ENCODE measurements at places on chromosomes 13 and 19.

GRCh38 chr19:6947745-6948144 is 60.4 kb downstream of the ADGRE1 start:
- no peak for DNase-seq

DNA sequence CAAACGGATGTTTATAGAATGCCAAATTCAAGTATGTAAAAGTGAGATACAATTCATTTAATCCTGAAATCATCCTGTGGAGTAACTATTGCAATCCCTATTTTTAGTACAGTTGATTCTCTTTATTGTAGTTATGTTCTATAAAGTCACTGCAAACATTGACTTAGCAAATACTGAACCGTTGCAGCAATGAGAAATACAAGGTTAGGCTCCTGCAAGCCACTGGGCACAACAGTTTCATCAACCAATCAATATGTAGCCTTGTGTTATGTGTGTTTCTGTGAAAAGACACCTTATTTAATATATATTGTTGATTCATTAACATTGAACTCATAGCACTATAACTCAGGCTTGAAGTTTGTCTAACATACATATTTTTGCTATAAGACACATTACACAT is 174.4 kb downstream of the DCT start:
- no peak for DNase-seq

DNA sequence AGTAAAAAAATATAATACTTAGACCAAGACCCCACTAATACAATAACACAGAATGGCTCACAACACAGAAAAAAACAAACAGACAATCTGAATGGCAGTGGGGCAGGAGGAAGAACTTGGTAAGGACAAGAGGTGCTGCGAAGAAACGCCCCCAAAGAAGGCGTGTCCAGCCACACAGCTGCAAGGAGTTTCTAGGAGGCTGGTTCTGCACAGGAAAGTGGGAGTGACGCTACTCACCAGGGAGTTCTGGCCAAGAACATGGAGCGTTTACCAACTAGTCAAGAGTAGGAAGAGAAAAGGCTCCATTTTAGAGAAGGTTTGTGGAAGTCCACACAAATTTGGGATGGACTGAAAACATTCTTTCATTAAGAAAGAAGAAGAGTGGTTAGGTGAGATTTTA is 95.3 kb upstream of the SLC15A1 start:
- DNase-seq = no peak

DNA sequence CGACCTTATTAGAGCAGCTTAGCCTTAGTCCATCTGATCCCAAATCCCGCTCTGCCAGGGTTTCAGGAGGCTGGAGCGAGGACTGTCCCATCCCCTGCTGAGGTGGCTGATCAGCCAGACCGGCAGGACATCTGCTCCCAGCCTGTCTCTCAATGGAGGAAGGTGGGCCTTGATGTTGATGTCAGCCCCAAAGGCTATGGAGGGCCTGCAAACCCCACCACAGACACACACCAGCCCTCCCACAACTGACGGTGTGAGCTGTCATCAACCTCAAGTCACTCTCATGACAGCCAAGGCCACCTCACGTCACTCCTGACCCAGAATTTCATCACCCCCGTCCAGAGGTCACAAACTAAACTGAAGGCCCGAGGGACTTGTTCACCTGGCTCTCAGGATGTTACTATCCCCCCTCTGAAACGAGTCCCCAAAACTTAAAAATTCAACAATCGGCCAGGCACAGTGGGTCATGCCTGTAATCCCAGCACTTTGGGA is 25.5 kb downstream of the RHPN2 start:
- DNase-seq = no peak

GRCh38 chr19:21569494-21569865 is 64.1 kb downstream of the ZNF429 start:
- DNase-seq = peak; percentile 79

DNA sequence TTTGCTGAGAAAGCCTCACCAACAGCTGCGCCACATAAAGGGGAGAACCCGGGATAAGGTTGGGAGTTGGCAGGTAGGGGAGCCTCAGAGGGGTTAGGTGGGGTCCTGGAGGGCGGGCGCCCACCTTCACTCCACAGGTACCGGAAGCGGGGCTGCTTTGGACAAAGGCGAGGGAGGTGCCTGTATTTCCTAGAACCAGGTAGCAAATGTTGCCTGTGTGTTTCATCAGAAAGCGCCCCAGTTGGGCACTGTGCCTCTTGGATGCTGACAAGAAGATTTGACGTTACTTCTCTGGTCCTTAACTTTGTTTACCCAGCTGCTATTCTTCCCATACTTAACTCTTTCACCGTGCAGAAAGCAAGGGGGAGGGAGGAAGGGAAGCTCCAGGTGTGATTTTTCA is 278.9 kb downstream of the ZNF536 start:
- DNase-seq = no peak

DNA sequence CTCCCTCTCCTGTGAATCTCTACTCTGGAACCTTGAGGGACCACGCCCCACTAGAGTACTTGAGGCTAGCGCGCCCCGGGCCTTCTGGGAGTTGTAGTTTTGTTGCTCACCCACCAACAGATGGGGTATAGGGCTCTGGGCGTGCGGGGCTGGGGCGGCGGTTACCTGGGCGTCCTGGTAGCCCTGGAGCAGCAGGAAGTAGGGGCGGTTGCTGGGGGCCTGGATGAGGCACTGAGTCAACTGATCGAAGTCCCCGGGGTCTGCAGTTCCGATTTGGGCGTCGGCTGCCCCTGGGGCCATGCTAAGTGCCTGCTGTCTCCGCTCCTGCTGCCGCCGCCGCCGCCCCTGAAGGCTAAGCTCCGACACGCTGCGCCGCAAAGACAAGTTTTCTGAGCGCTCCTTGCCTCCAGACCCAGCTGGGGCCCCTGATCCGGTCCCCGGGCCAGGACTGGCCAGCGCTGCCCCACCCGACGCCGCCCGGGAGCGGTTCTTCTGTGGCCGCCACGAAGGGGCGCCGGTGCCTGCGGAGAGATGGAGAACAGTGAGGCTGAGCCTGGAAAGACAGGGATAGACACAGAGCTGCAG is 5.3 kb downstream of the RASIP1 start:
- DNase-seq = no peak

DNA sequence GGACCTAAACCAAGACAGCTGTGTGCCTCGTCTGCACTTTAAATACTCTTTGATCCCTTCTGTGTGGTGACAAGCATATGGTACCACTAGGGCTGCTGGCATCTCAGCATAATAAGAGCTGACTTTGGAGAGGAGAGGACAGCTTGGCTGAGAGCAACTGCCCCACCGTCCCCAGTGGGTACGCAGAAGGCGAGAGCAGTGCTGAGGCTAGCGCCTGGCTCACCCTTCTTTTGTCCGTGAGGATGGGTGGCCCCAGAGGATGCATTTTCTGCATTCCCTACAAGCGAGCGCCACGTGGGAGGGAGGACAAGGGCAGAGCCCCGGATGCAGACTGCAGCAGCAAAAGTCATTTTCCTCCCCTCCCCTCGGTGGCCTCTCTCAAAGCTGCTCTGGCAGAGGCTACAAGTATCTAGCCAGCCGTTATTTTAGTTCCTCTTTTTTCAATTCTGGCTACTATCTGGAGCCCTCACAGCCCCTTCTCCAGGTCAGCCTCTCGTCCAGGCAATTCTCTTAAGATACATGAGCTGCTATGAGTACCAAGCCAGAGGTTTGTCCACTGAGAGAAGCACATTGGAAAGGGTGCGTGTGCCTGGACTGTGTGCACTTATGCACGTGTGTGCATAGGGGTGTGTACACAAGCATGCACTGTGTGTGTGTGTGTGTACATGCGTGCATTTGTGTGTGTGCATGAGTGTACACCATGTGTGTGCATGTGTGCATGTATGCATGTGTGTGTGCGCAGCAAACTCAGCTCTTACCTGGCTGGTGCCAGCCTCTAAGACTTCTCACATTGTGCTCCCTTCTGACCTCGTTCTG is 51.3 kb downstream of the RAB20 start:
- no peak for DNase-seq

GRCh38 chr13:70255406-70255991 is 147.2 kb upstream of the KLHL1 start:
- no peak for DNase-seq

GRCh38 chr13:34926508-34926907 is 15.6 kb upstream of the NBEA start:
- DNase-seq = peak; percentile 18

DNA sequence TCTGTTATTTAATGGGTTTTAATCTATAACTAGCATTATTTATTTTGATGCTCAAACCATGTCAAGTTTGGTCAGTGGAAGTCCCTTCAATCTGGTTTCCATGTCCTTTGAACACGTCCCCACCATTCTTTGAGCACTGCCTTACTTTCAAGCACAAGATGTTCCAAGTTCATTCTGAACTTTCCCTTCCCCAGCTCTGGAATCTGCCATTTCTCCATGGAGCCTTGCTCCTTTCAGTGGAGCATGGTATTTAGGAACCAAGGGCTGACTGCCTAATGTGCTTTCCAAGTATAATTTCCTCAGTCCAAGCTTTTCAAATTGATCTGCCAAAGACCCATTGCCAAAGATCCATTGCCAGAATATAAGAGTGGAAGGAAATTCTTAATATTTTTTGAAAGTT is 1.1 kb upstream of the ZNF546 start:
- no peak for DNase-seq

DNA sequence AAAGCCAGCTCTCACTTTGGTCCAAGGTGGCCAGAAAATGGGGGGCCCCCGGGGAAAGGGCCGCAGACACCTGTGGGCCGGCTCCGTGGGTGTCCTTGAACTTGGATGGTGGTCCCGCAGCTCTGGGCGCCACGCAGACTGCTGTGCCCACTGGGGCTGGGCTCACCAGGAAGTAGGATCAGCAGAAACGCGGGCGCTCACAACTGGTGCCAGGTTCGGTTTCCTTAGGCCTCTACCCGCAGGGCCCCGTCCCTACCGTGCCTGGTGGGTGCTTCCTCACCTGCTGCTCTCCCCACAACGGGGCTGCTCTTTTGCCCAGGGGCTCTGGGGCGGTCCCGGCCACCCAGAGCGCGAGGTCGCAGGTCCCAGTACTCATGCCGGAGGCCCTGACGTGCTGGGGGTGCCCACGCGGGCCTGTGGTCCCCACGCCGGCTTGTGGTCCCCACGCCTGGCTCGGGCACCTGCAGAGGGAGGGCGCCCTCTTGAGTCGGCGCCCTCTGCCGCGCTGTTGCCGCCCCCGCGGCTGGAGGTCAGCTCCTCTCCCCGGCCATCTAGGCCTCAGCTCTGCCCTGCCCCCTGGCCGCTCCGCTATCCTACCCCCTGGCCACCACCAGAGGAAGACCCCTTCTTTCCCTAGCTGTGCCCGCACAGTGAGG is 1303.6 kb downstream of the UQCRFS1 start:
- no peak for DNase-seq

GRCh38 chr13:24168979-24169378 is 8.5 kb downstream of the SPATA13 start:
- no peak for DNase-seq

DNA sequence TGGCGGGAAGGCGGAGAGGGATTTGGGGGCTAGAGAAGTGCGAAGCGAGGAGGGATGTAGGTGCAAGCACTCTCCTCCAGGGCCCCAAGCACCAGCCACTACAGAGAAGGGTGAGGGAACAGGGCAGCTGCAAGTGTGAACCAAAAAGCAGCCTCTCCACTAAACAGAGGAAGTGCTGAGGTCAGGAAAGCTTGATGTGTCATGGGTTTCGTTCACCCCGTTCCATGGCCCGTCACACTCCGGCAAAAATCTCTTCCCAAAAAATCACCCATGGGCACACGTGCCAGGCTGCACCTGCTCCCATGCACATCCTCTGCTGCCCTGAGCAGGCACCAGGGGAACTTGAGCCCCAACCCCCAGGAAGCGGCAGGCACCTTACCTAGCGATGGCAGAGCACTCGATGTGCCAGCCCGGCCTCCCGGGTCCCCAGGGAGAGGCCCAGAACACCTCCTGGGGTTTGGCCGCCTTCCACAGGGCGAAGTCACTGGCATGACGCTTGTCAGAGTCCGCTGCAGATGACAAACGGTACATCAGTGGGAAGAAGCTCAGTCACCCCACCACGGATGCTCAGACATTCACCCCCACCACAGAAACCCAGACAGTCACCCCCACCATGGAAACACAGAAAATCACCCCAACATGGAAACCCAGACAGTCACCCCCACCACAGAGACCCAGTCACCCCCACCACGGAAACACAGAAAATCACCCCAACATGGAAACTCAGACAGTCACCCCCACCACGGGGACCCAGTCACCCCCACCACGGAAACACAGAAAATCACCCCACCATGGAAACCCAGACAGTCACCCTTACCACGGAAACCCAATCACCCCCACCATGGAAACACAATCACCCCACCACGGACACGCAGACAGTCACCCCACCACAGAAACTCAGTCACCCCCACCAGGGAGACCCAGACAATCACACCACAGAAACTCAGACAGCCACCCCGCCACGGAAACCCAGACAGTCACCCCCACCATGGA is 29.0 kb downstream of the CARS2 start:
- no peak for DNase-seq

- no peak for DNase-seq
Measured at GRCh38 chr13:78105656-78106055, 187.0 kb upstream of the EDNRB start.

- no peak for DNase-seq
Measured at GRCh38 chr13:40228990-40229389, 437.5 kb downstream of the FOXO1 start.

GRCh38 chr13:75154331-75154730 is 327.6 kb downstream of the TBC1D4 start:
- no peak for DNase-seq

GRCh38 chr13:50691176-50691680 is 152.3 kb downstream of the DLEU7 start:
- no peak for DNase-seq

DNA sequence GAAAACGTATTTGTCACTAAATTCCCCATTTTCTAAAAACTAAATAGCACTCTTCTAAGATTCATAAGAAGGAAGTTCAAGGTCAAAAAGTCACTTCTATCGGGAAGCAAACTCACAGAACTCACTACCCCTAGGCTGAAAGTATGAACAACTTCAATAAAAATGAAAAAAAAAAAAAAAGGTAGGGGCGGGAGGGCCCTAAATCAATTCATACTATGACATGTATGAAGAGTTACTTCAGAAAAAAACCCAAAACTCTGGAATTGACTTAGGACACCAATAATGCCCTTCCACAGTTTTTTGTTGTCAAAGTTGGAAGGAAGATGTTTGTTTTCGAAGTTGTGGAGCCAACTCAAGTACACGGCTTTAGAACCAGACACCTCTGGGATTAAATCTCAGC is 1.1 kb downstream of the SUCLA2 start:
- no peak for DNase-seq

DNA sequence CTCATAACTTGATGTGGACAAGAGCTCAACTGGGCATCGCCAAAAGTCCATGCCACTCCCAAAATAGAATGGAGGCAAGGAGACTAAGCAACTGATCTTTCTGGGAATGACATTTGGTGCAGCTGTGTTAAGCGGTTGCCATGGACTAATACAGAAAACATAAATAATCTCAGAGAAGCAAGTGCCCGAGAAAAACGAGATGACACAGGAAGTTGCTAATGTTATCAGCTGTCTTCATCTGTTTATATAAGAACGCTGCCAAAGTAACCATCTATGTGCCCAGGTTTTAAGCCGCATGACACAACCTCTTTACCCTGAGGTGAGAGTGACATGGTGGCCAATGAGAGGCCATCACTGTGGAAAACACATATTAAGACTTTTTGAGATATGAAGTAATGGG is 54.9 kb upstream of the SACS start:
- DNase-seq = no peak

All from DND-41 (cell line).